Kidney (tissue), 22 donors: ENCODE measurements at places on chromosomes 4 and X.

- DNase-seq, result peak; percentile 84
These were observed 418.2 kb downstream of the STIM2 start for GRCh38 chr4:27278615-27279375.

DNA sequence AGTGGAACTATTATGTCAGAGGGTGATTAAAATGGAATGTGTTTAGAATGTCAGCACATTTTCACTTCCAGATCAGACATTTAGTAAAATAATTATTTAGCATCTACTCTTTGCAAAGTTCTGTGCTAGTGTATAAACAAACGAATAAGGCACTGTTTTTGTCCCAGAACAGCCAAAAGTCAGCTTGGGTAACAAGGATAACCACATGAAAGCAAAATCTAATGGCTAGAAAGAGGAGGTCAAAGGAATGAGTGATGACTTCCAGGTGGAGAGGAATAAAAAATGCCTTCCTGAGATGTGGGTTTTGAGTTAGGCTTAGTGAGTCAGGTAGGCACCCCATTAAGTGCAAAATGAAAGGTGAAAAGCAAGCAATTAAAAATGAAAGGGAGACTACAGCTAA is 112.6 kb downstream of the ATP10D start:
- no peak for DNase-seq

DNA sequence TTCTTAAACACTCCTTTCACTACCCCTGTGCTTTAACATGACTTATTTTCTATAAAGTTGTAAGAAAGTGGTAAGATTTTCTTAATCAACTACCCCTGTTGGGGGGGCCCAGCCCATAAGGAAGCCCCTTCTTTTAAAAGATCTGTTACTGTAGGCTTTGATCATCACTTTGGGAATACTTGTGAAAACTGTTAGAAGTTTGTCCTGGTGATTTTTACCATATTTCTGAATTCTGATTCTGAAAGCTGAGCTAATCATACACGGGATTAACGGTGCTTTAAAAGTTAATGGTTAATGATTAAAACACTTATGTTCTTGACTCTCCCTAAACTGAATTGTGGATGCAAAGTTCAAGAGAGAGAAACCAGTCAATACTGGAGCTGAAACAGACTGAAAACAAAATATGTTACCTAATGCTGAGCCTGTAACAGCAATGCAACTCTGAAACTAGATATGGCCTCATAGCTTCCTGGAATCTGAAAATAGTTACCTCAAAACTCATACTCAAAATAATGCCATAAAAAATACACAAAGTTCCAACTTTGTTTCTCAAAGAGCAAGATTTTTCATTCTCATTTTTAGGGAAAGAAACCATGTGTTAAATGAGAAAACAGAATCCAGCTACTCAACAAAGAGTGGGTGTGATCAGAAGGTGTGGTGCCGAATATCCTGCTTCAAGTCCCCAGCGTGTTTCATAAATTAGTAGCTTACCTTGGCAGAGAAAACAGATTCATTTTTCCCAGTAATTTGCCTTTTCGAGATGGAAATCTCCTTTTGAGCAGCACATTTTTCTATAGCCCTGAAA is 31.6 kb downstream of the ADH7 start:
- no peak for DNase-seq

DNA sequence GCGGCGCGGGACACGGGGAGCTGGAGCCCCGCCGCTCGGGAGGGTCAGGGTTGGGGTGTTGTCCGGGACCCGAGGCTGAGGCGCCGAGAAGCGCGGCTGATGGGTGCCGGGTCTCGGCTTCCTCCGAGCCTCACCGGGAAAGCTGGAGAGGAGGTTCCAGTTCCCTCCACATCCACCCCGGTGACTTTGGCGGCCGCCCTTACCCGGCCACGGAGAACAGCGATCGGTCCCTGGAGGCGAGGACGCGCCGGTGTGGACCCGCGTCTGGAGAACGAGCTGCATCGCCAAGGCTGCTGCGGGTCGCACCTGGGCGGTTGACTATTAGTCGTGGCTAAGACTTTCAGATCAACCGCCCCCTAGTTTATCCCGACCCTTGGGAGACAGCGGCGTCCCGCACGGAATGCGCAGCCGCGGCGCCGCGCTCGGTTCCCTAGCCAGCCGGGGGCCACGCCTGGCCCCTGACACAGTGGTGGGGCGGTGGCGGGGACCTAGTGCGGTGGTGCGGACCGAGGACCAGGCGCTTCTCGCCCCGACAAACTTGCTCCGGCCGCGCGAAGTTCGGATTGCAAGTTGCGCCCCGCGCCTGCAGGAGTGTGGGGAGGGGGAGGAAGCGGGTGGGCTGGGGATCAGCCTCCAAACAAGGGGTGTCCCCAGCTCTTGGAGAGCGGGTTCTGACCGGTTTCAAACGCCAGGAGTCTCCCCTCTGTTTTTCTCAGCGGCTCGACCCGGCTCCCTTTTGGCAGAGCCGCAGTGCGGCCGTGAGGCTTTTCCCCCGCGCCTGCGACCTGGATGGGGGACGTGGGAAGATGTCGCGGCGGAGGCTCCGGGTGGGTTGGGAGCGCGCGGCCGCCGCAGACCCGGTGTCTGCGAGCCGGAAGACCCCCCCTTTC is 568 bp downstream of the FHDC1 start:
- peak; percentile 83 for DNase-seq
